Right kidney (tissue), 9 donors: ENCODE measurements at places on chromosomes 5 and 9.

GRCh38 chr9:130923611-130924447 lies 15.2 kb downstream of the FIBCD1 start:
- DNase-seq: no peak

DNA sequence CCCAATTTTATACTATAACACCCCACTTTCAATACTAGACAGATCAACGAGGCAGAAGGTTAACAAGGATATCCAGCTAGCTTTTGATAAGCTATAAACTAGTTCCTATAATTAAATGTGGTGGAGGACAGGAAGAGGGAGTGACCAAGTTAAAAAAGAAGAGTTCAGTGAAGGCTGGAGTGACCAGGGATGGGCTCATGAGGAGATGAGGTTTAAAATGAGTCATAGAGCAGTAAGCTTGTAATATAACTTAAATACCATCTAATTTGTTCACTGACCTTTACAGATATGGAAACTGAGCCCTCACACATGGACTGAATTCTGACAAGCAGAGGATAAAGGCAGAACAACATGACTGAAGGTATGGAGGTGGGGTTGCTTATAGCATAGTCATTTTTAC lies 284.5 kb downstream of the SPATA31D1 start:
- DNase-seq: no peak

- no peak for DNase-seq
These were observed 11.8 kb upstream of the FCN1 start for GRCh38 chr9:134929193-134930158.

DNA sequence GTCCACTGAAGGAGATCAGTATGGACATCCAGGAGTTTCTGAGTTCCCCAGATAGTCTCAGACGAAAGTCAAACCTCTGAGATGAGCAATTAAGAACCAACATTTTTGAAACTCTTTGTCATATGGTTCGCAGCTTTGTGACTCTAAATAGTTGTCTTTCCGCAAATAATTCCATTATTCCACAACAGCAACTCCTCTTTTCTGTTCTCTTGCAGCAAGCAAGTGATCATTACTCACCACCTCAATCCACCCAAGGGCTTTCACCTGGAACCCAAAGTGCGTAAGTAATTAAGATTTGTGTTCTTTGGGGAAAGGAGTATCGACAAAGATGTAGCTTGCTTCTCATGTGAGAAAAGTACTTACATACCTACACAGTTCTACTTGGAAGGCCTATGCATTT lies 15.6 kb downstream of the MTX3 start:
- DNase-seq: no peak

DNA sequence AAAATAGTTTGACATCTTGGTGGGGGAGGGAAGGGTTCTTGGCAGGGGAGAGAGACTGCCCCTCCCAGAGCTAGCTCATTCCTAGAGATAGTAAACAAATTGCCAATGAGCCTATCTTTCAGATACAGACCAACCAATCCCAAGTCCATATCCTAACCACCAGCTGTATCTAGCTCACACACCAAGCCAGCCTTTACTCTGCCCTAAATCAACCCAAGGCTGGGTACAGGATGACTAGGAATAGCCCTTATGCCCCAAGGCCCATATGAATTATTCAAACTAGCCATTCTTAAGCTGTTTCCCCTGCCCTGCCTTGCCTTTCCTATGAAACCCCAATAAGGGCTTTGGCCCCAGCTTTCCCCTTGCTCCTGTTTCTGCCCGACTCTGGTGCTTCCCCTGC lies 281.3 kb upstream of the PANK3 start:
- no peak for DNase-seq

DNA sequence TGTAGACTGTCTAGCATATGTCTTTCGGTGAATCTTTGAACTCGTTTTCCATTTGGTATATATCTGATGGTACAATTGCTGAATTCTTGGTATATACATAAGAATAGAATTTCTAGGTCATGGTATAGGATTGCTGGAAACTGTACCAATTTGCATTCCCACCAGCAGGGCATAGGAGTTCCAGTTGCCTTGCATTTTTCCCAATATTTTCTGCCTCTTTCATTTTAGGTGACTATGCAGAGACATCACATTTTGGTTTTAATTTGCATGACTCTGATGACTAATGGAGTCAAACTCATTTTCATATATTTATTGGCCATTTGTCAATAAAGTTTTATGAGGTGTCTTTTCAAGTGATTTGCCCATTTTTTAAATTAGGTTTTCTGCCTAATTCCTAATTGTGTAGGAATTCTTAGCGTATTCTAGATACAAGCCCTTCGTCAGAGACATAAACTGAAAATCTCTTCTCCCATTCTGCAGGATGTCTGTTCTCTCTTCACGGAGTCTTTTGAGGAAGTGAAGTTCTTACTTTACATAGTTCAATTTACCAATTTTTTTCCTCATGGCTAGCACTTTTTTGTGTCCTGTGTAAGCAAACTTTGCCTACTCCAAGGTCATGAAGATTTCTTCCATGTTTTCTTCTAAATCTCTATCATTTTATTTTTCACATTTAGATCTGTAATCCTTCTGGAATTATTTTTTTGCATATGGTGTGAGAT lies 28.9 kb upstream of the PDCD1LG2 start:
- no peak for DNase-seq

DNA sequence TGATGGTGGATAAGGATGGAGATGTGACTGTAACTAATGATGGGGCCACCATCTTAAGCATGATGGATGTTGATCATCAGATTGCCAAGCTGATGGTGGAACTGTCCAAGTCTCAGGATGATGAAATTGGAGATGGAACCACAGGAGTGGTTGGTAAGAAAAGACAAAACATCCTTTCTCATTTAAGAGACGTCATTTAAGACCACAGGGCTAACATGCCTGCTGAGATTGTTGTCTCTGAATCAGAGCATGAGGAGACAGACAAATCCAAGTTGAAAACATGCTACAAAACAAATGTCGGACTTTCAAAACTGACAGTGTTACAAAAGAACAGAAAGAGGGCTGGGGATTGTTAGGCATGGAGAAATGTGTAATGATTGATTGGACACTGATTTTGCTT lies 4.6 kb downstream of the CCT5 start:
- DNase-seq: no peak

DNA sequence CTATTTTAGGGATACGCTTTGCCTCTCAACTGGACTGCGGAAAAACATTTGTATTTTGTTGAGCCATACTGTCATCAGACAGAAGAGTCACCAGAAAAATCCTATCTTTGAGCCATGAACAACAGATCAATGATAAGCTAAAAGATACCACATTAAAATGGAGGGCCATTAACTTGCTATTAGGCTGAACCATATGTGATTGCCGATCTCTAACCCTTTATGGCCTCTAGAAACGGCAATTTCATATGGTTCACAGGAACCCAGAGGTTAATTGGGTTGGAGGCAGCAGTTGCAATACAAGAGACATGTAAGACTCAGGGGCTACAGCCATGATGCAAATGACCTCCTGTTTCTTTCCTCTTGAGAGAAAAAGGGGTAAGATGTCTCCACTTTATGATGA lies 69.8 kb downstream of the MYO10 start:
- DNase-seq: no peak

GRCh38 chr9:133683586-133684120 lies 47.5 kb downstream of the DBH start:
- no peak for DNase-seq

DNA sequence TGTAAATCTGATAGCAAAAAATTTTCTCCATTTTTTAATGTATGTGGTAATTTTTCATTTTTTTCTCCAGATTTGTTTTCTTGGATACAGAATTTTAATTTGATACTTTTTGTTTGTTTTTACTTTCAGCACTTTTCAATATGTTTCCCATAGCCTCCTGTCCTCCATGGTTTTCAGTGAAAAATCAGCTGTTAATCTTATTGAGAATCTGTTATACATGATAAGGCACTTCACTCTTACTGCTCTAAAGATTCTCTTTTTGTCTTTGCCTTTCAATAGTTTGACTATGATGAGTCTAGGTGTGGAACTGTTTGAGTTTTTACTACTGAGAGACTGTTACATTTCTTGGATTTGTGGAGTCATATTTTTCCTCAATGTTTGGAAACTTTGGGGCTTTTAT lies 455.7 kb upstream of the NUDT12 start:
- DNase-seq: no peak

DNA sequence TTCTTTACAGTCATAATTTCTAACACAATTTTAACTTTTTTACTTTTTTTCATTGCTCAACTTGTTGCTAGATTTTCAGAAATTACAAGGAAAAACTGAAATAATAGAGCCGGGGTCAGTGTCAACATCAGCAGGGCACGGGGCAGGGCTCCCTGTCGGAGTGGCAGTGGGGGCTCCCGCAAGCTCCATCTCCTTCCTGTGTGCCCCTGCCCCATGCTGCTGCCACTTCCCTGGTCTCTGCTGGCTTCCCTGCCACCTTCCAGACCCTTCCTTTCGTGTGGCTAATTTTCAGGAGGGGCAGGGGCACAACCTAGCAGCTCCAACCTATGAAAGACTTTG lies 1.0 kb upstream of the EXOC3 start:
- DNase-seq: no peak
